NB4 (cell line): ENCODE measurements at places on chromosomes 11 and 22.

DNA sequence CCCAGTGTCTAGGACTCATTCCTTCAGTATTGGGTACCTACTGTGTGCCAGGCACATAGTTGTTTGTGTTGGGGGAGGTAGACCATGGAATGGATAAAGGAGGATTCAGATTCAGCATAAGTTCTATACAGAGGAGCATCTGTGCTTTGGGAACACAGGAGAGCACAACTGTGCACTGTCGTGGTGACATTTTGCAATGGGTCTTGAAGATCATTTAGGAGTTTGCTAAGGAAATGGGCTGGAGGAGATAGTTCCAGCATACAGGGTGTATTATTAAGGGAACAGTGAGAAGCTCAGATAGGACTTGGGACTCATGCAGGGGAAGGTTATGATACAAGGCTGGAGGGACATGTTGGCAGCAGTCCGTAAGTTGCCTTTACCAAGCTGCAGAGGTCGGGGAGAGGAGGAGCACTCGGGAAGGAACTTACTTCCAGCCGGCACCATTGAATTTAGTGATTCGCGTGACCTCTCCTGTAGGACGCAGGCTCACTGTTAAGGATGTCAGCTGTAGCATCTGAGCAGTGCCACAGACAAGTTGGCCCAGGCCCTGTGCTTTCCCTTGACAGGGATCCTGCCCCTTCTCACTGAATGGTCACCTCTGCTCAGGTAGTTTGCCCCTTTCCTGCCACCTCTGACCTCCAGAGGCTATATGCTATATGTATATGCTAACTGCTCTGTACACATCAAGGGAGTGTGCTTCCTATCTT is 25.6 kb downstream of the TREH start:
- DNase-seq: no peak

- DNase-seq: no peak
Observed at GRCh38 chr11:67355023-67355793, 1.9 kb upstream of the POLD4 start.

DNA sequence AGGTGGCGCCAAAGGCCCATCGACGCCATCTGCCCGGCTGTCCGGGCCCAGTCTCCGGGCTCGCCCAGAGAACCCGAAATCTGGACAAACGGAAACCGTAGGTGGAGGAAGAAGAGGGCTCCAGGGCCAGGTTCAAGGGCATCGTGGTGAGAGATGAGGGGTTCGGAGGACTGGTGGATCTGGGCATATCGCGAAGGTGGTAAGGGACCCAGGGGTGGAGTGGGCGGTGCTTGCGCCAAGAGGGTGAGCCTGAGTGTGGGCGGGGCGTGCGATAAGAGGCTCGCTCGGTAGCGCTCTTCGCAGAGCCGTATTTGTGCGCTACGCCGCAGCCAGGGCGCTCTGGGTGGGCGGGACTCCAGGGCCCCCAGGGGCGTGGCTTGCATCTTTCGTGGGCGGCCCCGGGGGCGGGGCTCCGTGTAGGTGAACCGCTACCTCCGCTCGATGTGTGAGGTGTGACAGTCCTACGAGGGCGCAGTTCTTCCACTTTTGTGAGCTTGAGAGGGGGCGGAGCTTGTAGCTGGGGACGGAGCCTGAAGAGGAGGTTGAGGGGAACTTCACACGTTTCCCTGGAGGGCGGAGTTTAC is 4.8 kb downstream of the CD248 start:
- DNase-seq: peak; percentile 91

GRCh38 chr11:110471371-110471770 is 41.6 kb downstream of the FDX1 start:
- no peak for DNase-seq

- DNase-seq: no peak
Observed at GRCh38 chr22:29187831-29188230, 17.9 kb upstream of the EMID1 start.

DNA sequence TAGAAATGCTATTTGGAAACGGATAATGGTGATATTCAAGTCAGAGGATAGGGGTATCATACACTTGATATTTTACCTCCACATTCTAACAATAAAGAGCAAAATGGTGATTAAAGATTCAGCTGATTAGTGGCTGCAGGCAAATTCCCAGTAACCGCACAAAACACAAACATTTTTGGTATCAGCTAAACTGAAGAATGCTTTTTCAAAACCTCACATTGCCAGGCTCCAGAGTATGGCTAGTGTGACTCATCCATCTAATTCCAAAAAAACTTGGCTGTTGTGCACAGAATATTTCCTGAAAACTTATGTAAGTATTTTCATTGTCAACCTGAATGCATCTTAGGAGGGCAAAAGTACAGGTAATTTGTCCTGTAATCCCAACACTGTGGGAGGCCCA is 10.9 kb downstream of the SRPRA start:
- no peak for DNase-seq

DNA sequence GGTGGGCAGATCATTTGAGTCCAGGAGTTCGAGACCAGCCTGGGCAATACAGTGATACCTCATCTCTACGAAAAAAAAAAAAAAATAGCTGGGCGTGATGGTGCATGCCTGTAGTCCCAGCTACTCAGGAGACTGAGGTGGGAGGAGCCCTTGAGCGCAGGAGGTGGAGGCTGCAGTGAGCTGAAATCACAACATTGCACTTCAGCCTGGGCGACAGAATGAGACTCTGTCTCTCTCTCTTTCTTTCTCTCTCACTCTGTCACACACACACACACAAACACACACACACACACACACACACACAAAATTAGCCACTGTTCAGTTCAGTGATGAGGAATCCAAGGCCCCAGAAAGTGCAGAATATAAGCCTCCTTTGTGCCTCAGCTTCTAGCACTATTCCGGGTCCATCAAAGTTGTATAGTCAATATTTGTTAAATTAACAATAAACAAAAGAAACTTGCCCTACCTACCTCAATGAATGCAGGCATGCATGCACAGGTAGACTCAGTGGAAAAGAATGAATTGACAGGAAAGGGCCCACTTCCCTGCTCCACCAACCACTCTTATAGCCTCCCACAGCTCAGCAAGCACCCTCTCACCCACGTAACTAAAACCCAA is 3.9 kb upstream of the SMIM35 start:
- no peak for DNase-seq

GRCh38 chr11:4881188-4881587 is 512 bp upstream of the OR51T1 start:
- DNase-seq: no peak

DNA sequence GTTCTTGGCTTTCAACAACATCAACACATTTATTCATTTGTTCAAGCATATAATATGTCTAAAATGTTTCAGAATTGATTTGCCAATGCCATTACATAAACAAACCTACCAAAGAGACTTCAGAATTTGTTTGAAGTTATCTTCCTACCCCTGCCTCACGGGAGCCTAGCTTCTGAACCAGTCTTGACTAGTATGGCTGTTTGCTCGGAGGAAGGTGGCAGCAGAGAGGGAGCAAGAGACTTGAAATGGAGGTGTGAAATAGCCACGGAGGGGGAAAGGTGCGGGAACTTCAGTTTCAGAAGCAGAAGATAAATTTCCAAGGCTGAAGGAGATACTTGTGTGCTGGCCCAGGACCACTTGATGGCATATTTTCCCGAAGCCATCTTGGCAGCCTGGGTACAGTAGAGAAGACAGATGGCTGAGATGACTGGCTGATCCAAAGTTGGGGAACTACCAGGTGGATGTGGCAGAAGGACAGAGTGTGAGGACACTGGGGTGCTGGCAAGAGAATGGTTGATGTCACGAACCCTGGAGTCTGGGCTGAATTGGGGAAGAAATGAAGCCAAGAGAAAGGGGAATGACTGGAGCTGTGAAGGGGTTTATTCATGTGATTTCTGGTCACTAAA is 14.0 kb upstream of the MTCH2 start:
- DNase-seq: no peak

GRCh38 chr11:47163193-47163592 is 13.5 kb downstream of the ARFGAP2 start:
- no peak for DNase-seq

DNA sequence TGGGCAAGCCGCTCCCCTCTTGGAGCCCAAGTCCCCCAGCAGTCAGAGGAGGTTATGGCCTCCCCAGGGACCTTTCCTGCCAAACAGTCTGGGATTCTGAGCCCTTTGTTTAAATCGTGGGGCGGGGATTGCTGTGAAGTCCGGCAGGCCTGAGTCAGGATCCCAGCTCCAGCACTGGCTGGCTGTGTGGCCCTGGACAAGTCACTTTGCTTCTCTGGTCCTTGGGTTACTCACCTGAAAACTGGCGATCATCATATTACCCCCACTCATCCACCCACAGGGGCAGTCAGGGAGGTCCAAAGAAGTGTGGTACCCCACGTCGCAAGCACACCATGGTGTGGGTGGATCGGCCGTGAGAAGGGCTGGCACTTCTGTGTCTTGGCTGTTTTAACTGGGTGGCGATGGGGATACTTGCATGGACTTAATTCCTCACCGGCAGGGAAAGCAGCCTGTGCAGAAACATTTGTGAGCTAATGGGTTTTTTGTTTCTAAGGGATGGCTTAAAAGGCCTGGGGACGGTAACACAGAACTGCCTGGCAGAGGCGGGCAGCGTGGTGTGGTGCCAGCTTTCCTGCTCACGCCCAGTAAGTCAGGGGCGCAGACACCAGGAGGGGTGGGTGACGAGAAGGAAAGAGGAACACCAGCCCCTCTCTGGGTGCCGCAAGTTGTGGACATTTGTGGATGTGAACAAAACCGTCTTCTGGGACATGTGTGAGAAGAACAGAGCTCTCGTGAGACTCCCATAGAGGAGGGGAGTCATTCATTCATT is 31.6 kb upstream of the PRR5 start:
- no peak for DNase-seq

GRCh38 chr11:68441466-68442230 is 18.9 kb upstream of the PPP6R3 start:
- DNase-seq: peak; percentile 83
